ENCODE measurements at places on chromosomes 16 and 17.
A peak's percentile ranks its signal among the peaks of the same experiment; 100 is the strongest.

- no peak for DNase-seq
Observed at GRCh38 chr16:89956505-89957215, 8.1 kb downstream of the DEF8 start.

GRCh38 chr17:332023-332422 lies 20.6 kb downstream of the RPH3AL start:
- DNase-seq: no peak

GRCh38 chr17:233473-233941 lies 52.1 kb upstream of the DOC2B start:
- DNase-seq: no peak

DNA sequence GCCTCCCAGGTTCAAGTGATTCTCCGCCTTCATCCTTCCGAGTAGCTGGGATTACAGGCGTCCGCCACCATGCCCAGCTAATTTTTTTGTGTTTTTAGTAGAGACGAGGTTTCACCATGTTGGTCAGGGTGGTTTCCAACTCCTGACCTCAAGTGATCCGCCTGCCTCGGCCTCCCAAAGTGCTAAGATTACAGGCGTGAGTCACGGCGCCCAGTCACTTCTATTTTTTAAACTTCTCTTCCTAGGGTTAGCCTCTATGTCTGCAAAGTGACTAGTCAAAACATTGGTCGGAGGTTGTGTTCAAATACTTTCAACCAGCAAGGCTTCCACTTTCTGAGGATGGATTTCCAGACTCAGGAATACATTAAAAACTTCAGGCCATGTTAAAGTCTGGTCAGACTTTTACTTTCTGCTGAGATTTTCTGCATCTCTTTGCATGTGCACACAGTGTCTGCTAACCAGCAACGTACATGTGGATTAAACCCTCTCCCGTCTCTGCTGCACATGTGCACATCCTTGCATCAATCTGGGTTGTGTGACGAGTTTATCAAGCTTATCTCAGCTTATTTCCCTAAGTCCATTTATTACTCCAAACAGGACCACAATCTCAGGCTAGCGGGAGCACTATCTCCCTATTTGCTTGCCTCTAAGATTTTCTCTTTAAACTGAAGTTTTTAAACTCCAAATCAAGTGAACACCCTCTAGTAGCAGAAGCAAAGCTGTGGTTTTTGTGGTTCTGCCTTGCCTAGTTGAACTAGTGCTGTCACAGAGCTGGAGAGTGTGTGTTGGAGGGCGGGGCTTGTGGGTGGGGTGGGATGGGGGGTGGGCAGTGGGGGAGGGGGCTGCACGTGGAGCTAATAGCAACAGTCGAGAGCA lies 525.2 kb upstream of the GOT2 start:
- no peak for DNase-seq

GRCh38 chr17:59277031-59277430 lies 54.4 kb upstream of the YPEL2 start:
- DNase-seq: no peak

GRCh38 chr16:68707340-68708152 lies 29.5 kb upstream of the CDH1 start:
- peak; percentile 33 for DNase-seq

- no peak for DNase-seq
Observed at GRCh38 chr17:50925296-50925891, 59.2 kb upstream of the TOB1 start.

DNA sequence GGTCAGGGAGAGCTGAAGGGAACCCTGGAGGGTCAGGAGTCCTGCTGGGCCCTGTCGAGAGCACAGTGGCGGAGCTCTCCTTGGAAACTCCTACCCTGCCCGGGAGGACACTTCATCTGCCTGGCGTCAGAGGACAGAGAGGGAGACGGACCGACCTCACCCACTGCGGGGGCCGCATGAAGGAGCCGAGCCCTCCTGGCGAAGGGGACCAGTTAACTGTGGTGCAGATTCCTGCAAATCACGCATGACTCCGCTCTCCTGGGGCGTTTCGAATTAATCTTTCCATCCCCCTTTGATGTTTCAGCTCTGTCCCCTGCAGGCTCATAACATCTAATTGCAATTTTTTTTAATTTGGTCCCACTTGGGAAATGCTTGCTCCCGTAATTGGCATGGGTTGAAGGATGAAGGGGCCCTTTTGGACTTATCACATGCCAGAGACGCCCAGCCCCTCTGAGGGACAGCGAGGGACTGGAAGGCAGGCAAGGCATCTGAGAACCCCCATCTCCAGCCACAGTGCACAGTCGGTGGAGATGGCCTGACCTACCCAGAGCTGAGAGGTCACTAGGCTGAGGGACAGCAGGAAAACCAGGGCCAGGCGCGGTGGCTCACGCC lies 26.5 kb downstream of the RPH3AL start:
- no peak for DNase-seq

- DNase-seq: no peak
Observed at GRCh38 chr16:4690946-4691665, 2.3 kb upstream of the NUDT16L1 start.

Data from nephron progenitor cell (in vitro differentiated cells).